NCI-H460 (cell line): ENCODE measurements at places on chromosomes 12 and 14.

GRCh38 chr12:80681287-80681686 is 26.1 kb upstream of the MYF6 start:
- DNase-seq, result no peak

DNA sequence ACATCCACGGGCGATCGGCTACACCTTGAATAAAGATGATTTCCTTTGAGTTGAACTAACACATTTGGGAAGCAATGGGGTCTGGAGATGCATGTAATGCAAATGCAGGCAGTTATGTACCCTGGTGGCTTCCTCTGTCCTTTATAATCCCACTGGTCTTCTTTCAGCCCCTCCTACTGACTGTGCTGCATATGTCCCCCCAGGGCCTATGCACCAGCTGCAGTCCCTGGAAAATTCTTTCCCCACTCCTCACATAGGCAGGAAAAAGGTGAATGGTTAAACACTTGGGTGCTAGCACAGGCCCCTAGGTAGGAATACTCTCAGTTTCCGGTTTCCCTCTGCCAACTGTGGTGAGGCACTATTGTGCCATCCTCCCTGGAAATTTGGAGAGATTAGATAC is 294.8 kb upstream of the SOX5 start:
- DNase-seq, result no peak

DNA sequence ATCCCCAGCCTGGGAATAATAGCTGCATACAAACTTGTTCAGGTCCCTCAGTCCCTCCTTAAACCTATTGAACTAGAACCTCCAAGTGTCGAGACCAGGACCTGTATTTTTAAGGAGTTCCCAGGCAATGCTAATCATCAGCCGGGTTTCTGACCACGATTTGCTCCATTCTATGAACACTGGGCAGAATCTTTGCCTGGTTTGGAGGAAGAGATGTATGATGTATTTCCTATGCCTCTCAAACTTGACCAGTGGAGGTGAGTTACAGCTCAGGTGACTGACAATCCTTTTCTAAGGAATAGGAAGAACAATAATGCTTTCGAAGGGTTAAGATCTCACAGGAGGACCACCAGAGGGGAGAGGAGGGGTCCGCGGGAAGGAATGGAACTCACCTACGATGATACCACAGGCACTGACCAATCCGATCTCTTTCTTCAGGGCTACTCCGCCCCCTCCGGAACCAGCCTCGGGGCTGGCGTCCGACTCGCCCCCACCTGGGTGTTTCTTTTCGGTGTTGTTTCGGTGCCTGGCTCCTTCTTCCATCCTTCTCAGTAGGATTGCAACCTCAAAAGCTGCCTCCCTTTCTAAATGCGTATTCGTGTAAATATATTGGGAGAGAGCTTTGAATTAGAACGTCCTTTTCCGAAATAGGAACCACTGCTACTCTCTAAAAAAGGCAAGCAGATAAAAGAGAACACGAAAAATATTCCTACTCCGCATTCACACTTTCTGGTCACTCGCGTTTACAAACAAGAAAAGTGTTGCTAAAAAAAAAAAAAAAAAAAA is 895 bp downstream of the SLC7A8 start:
- DNase-seq, result no peak

DNA sequence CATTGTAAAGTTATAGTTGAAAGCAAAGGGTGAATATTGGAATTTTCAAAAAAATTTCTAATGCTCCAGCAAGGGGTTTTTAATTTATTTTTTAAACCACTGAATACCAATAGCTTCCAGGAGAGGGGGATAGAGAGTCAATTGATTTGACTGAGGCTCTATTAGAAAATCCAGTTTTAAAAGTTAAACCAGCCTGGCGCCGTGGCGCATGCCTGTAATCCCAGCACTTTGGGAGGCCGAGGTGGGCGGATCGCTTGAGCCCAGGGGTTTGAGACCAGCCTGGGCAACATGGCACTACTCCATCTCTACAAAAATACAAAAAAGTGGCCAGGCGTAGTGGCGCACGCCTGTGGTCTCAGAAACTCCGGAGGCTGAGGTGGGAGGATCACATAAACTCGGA is 150.1 kb downstream of the SLC38A4 start:
- peak; percentile 36 for DNase-seq

GRCh38 chr14:24398653-24399446 is at the start of gene NYNRIN:
NYNRIN (plus strand) TSS chr14:24399003; CDS start chr14:24399247, 244 bp downstream.
- DNase-seq, result no peak

- DNase-seq, result no peak
These were observed 65.1 kb upstream of the TBX3 start for GRCh38 chr12:114749065-114749464.

GRCh38 chr14:99395909-99396530 is 84.6 kb downstream of the SETD3 start:
- DNase-seq, result no peak

- DNase-seq, result no peak
These were observed 40.5 kb upstream of the TBC1D15 start for GRCh38 chr12:71799106-71799505.
